ENCODE measurements at places on chromosomes 3 and 15.

DNA sequence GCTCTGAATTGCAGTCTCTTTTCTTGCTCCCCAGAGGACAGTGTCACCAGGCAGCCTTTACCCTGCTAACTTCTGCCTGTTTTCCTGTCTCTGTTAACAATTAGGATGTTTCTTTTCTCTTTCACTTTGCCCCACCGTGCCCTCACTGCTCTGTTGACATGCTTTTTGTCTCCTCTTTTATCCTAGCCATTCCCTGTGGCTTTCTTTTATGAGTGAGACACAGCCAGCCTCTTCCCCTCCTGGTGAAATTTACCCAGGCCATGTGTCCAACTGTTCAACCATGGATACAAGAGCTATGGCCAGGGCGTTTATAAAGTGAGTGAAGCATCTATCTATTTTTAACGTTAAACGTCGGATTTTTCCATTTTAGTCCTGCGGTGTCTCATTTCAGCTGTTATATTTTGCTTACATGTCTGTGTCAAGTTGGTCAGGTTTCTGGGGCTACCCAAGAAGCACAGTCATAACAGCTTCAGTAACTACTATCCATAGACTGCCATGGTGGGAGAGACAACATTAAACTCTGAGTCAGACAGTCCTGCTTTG is 443.2 kb upstream of the AZI2 start:
- no peak for DNase-seq

GRCh38 chr3:141388823-141389621 is 20.7 kb downstream of the ZBTB38 start:
- DNase-seq: no peak

GRCh38 chr3:125154800-125155269 is 57.7 kb downstream of the SLC12A8 start:
- no peak for DNase-seq

DNA sequence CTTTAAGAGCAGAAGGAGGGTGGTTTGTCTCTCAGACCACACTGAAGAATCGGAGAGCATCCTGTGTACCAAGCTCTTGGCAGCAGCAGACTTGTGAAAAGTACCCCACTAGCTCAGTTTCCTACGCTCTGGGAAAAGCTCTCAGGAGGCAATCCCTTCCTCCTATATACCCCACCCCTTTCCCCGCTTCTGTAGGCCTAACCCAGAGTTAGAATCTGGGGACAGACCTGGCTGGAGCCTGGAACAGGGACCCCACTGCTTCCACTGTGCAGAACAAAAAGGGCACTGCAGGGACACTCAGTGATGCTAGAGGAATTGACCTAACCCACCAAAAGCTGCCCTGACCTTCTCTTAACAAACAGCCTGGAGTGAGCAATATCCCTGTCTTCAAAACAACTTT is 70.0 kb upstream of the CCDC39 start:
- DNase-seq: no peak

DNA sequence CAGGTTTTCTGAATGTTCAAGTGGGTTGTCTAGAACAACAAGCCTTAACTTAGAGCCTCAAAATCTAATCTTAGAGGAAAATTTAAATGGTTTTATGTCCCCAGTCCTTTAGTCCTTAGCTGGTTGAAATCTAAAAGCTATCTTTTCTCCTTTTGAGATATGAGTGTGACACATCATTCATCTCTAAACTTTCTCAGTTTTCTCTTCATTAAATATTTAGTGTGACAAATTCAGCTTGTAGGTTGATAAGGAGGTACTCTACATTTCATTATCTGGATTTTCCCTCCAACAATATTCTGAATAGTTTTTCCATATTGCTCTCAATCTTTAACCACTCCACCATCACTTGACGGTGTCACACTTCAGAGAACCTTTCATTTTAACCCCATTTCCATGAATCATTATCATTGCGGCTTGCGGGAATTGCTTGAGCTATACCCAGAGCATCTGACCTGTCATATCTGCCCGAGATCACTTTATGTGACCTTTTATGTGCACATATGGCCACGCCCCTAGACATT is 16.1 kb upstream of the ATP8B4 start:
- no peak for DNase-seq

GRCh38 chr3:138356730-138357405 is 8.5 kb downstream of the MRAS start:
- DNase-seq: no peak

All from DMS79 treated with DMSO at 0.1 percent for 48 hours (cell line).